ENCODE measurements at places on chromosomes 7 and 10.

GRCh38 chr10:67385089-67385488 is 310.9 kb downstream of the CTNNA3 start:
- DNase-seq = no peak

DNA sequence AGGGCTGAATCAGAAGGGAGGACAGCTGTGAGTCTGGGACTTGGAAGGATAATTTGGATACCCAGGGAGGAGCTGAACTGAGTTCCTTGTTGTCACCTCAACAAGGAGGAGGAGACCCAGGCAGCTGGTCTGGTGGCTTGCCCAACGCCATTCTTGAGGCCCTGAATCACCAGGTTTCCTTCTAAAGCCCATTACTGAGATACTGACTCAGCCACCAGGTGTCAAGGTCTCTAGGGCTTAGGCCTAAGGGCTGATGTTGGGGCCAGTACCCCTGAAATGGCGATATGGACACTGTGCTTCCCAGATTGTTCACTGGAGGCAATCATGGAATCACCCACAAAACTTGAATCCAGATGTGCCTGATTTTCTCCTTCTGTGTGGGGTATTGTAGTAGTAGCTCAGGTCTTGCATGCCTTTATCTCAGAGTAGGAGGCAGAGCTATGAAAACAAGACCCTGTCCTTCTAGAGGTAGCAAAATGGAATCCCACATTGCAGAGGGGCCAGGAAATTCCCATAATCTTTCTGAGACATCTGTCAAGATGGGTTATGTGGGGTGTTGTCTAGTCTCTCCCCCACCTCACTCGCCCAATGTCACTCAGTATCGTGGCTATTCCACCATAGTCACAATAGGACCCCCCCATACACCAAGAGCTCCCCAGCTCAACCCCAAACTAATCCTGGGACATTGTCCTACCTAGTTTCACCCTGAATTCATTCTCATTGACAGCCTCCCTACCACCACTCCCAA is 1.8 kb upstream of the ATG9B start:
- DNase-seq = peak; percentile 35

DNA sequence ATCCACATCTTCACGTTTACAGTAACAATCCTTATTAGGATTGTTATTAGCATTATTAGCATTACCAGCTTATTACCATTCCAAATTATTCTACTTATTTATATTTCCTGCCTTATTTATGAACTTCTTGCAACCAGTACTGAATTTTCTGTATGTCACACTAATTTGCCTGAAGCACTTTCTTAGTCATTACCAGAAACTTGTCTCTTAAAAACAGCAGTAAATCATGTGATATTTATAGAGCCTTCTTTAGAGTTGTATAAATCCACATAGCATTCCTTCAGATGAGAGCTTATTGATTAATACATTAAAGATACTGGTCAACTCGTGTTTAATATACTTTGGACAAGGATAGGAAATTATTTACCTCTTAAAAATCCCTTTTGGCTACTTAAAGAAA is 618.6 kb downstream of the SUGCT start:
- no peak for DNase-seq

DNA sequence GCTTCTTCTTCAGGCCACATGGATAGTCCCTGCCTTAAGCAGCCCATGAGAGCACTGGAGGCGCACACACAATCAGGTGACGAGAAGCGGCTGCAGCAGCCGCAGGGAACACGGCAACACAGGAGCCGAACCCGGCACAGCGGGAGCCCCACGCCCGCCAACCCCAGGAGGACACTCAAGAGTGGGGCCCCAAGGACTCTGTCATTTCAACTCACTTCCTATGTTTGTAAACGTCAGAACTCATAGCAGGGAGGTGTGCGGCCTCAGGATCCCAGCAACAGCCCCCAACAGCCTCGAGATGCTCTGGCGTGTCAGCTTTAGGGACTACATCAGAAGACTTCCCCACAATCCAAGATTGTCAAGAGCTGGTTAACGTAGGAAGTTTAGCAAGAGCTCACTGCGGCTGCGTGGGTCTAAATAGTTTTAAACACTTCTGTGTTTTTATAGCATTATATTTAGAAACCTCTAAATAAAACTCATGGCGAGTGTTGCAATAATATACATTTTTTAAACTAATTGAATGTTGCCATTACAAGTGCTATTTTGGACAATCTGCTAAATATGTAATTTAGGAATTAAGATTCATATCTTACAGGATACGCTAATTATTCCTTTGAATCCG is 123.4 kb downstream of the MAD1L1 start:
- DNase-seq = no peak

DNA sequence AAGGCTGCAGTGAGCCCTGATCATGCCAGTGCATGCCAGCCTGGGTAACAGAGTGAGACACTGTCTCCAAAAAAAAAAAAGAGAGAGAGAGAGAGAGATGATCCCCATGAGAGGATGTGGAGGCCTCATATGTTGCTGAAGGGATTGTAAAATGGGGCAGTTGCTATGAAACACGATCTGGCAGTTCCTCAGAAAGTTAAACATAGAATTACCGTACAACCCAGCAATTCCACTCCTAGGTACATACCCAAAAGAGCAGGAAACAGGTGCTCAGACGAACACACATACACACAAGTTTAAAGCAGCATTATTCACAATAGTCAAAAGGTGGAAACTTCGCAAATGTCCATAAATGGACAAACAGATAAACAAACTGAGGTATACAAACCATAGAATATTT is 27.4 kb upstream of the CYTH3 start:
- no peak for DNase-seq

- DNase-seq = no peak
Observed at GRCh38 chr7:5063698-5064097, 18.0 kb downstream of the RBAK start.

DNA sequence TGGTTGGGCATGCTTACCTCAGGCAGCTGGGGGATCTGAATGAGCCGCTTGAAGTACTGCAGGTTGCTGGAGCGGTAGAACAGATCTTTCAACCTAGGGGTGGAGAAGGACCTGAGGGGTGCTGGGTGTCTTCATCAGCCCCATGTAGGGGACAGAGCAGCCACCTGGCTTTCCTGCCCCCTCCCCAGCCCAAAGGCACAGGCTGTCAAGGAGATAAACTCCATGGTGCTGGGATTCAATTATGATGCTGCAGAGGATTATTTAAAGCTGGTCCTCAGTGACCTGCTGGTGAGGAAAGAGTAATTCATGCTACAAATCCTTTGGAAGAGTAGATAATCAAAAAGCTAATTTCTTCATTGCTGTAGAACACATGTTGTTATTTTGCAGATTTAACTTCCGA is 71.1 kb downstream of the SPDYE5 start:
- DNase-seq = no peak

- no peak for DNase-seq
Observed at GRCh38 chr10:49312246-49312869, 13.4 kb downstream of the C10orf71 start.

DNA sequence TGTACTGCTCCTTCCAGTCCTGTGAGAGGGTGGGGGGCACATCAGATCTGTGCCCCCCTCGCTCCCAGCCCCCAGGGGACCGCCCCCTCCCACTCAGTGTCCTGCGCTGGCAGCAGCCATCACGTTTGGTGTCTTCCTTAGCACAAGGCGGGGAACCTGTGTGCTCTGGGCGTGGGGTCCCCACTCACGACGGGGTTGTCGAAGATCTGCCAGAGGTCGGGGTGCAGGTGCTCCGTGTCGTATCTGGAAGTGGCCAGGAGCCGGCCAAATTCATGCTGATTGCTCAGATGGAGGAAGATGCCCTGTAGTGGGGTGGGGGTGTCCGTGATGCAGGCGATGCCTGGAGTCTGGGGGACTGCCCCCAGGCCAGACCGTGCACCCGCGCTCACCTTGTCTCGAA is 7.2 kb downstream of the PLOD3 start:
- no peak for DNase-seq

DNA sequence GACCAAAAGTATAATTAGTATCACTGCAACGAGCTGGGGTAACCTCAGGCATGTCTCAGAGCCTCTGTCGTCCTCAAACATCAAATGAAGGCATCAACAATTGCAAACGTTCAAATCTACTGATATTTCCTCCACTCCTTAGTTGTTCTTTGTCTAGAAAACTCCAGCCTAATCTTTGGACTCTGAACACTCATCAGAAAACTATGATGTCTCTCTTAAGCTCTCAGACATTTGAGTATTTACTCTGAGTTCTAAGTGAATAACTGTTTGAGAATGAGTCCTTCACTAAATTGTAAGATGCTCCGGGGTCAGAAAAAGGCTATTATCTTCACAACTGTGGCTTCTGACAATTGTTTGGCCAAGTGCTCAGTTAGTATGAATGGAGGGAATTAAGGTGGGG is 536.4 kb downstream of the NRG3 start:
- DNase-seq = no peak

DNA sequence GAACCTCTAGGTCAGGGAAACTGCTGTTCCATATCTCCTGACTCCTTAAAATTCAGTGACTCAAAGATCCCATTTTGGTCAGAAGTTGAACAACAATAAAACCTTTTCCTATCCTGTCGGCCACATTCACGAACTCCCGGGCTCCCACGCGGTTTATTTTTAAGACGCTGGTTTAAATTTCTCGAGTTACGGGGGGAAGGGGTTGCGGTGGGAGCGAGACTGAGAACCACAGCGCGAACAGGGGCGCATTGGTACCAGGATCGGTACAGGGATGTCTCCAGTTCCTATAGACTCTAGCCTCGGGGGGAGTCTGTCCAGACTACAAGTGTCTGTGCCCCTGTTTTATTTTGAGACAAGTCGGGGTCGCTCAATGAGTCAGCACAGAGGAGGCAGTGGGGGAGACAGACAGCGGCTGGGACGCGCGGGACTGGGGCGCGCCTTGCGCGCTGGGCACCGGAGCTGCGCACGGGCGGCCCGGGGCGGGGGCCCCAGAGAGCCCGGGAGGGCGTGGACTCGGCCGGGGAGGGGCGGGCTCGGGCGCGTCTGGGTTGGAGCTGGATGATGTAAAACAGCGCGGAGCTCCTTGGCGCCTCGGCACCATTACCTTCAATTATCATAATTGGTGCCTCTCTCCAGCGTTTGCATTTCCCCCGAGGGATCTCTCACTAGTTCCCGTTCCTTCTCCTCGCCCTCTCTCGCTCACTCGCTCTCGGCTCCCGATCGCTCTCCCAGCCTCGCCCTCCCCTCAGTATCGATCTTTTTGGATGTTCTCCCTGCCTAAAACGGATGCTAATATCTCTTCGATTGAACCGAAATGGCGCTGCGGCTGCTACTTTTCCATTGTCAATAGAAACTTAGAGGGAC is 8.7 kb upstream of the BAMBI start:
- peak; percentile 40 for DNase-seq

GRCh38 chr7:1103009-1103788 is 15.3 kb downstream of the GPER1 start:
- no peak for DNase-seq

GRCh38 chr7:28629216-28629842 is 217.0 kb downstream of the CREB5 start:
- DNase-seq = no peak

- DNase-seq = peak; percentile 66
Observed at GRCh38 chr10:92880233-92880861, 32.0 kb downstream of the EXOC6 start.

GRCh38 chr10:79441433-79441832 is 4.0 kb downstream of the ZCCHC24 start:
- no peak for DNase-seq

DNA sequence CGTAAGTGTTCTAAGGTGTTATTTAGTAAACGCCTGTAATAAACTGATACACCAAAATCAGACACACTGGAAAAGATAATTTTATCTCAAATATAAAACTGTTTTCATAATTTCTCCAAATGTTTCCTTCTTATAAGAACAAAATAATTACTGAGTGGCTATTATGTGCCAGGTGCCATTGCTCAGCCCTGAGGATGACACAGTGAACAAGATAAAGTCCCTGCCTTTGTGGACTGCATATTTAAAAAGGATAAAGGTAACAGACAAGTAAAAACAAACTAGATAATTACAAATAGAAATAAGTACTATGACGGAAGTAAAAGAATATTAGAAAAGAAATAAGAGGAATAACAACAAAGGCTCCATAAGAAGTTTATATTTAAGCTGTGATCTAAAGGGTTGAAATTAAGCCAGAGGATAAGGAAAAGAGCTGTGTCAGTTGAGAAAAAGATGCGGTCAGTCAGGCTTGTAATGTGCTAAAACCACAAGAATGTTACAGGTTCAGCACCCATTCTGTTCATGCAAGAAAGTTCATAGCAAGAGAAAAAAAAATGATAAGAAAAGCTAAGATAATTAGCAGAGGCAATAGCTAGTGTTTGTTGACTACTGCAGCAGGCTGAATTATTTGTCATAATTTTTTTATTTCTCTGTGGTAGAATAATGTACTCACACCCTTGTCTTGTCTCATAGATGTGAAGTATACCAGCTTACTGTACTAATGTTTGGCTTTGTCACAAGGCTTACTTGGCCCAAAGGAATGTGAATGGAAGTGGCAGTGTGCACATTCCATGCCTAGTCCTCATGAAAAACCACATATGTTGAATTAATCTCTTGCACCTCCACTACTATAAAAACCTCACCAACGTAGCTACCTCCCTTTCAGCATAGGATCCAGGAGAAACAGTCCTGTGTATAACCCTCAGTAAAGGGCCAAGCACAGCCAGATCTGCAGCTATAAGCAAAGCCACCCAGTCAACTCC is 75.1 kb downstream of the CRPPA start:
- no peak for DNase-seq

DNA sequence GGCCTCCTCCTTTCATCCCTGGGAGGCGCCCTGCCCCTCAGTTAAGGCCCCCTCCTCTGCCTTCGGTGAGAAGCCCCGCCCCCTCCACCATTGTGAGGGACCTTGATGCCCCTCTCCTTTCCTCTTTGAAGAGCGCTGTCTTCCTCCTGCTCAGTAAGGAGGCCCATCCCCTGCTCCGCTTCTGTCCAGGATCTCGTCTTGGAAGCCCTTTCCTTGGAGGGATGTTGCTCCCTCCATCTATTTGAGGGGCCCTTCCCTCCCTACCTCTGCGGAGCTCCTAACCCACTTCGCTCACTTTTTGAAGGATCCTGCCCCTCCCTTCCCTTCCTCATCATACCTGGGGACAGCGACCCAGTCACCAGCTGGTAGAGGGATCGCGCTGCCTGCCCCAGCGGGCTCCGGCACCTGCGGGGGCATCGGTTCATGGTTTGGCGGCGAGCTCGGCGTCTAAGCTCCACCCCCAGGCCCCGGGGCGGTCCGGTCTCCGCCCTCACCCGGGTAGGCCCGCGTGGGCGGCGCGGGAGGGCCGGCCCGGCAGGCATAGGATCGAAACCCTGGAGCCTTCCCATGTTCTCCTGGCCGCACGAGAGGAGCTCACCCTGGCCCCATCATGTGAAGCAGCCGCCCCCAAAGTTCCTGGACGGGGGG is 4.1 kb downstream of the KCNIP2 start:
- peak; percentile 66 for DNase-seq

- DNase-seq = no peak
Observed at GRCh38 chr10:112938808-112939482, 11.1 kb upstream of the TCF7L2 start.

All from erythroblast (primary cell).